ENCODE measurements at places on chromosomes 13 and 19. TPM values are rescaled to one million over a fixed set of nuclear protein-coding genes. Genes with fewer than 3 reads are reported as not detected.

The CYP4F3 gene
- 0.17 TPM for polyA plus RNA-seq

DNA sequence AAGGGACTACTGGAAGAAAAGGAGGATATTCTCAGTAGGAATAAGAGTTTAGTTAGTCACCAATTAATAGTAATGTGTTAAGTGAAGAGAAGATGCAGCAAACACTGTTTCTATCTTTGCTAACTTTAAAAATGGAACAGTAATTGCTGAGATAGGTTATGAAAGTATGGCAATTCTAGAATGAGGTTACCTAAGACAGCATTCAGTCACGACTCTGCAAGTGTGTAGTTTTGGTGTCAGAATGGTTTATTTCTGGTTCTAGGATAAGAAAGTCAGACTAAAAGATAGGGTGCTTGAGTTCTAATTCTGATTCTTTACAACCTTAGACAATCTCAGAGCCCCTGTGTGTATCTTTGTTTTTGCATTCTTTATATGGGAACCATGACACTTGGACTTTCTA lies 138.1 kb downstream of the POU4F1 start:
- DNase-seq = no peak

DNA sequence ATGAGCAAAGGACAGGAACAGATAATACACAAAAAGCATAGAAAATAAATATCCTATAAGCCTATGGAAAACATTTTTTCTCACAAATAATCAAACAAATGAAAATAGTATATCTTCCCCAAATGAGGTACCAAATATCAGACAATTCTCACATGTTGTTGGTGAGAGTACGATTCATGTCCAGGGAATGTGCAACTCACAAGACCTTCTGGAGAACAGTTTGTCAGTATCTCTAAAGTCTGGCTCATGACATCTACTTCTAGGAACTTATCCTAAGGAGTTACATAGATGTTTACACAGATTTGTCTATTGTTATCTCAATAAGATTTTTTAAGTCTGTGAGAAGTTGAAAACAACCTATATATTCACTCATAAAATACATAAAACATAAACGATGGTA lies 80.3 kb upstream of the ARHGEF7 start:
- DNase-seq = no peak

DNA sequence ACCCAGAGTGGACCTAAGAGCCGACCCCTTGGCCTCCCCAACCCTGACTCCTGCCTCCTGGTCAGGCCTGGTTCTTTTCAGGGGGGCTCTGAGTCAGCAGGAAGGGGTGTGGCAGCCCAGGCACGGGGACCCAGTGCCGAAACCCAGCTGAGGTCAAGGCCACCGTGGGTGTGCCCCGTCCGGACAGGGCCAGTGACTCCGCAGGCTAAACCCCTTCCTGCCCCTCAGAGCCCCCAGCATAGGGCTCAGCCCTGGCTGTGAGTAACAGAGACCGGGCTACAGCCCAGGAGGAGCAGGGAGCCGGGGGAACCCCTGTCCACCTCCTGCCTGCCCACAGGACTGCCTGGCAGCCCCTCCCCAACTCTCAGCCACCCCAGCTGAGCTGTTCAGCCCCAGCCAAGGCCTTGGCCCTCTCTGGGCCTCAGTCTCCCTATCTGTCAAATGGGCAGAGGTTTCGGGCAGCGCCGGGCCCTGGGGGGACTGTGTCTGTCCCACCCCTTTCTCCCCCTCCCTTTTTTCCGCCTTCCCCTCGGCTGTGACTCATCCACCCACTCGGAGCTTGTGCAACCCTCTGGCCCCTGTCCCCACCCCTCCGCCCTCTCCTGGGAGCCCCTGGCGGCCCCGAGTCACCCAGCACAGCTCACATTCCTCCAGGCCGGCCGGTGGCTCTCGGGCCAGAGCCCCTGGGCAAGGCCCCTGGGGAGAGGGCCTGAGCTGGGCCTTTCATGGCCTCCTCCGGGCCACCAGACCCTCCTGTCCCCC lies 8.6 kb downstream of the ZBTB7A start:
- no peak for DNase-seq

- DNase-seq = no peak
Observed at GRCh38 chr13:83882606-83882959, 309 bp upstream of the SLITRK1 start.
